Effector memory CD8-positive, alpha-beta T cell (primary cell): ENCODE measurements at places on chromosomes 1 and 21.

- no peak for DNase-seq
These were observed 346.6 kb upstream of the RUNX1 start for GRCh38 chr21:35395728-35396127.

- no peak for DNase-seq
These were observed 21.7 kb upstream of the IL12RB2 start for GRCh38 chr1:67285780-67286488.

DNA sequence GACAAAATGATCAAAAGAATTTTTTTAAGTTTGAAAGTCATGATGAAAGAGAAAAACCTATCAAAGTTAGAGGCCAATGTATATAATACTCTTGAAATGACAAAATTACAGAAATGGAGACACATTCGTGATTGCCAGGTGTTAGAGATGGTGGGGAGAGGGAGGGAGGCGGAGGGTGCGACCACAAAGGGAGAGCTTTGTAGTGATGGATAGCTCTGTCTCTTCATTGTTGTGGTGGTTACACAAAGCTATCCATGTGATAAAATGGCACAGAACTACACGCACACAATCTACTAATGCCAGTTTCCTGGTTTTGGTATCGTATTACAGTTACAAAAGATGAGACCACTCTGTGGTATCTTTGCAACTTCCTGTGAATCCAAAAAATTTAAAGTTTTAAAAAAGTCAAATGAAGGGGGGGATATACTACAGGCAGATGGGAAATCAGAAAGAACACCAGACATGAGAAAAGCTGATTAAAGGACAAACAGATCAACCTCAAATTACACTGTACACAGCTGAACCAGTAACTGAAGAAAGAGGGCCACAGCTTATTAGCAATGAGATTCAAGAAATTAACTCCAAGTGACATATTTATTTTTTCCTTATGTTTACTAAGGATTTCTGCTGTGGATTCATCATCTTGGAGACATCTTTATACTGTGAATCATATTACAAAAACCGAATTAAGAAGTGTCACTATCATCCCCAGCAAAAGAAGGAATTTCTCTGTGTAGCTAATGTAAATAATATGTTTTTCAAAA, 199.1 kb downstream of the SLC45A1 start:
- DNase-seq = no peak

DNA sequence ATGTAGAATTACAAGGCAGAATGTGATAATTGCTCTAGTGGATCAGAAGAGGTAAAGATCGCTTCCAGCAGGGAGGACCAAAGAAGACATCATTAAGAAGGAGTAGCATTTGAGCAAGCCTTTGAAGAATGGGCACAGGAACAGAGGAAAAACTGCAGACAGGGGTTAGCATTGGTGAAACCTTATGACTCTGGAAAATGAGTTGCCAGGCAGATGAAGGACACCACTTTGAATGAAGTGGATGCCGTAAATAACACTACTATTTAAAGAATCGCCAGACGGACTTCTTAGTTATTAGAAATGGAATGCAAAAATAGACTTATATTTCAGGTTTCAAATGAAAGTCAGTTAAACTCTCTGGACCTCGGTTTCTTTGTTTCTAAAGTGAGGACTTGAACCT, 727.7 kb downstream of the USP25 start:
- DNase-seq = no peak

DNA sequence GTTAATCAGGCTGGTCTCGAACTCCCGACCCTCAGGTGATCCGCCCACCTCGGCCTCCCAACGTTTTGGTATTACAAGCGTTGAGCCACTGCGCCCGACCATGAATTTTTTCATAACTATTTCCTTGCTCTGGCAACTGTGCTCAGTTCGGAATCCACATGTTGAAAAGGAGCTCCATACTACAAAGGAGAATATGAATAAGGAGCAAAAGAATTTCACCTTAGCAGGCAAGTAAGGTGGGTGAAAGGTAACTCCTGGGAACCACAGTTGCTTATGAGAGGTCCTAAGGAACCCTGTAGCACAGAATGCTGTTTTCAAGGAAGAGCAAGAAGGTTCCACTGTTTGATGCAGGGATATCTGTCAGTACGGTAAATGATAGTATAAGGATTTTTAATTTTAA, 29.9 kb upstream of the NADK start:
- no peak for DNase-seq

DNA sequence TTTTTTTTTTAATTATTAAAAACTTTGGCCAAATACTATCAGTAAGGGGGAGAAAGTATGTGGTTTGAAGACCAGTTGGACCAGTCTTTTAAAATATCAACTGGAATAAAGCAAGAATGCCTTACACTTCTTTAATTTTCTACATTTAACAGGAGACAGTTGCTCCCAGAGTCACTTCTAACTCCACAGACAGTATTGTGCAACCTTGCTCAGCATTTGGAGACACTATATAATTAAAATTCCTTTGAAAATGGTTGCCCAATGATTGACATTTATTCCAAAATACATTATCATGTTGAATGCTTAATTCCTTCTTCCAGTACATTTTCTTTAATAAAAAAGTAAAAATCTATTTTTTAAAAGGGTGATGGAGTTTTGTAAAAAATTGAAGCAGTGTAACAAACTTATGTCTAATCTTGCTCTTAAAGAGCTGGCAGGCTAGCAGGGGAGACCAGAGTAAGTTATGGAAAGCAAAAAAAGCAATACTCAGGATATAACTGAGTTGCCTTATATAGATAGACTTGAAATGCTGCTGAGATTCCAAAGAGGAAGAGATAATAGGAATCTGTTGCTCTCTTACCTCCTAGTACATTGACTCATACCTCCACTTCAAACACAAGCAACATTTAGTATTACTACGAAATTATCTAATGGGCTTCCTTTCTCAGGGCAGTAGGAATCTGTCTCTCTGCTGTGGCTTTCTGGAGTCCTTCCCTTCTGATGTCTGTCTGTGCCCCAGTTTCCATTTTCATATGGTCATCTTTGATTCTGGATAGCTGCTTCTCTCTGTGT, 69.7 kb upstream of the RGL1 start:
- DNase-seq = no peak

DNA sequence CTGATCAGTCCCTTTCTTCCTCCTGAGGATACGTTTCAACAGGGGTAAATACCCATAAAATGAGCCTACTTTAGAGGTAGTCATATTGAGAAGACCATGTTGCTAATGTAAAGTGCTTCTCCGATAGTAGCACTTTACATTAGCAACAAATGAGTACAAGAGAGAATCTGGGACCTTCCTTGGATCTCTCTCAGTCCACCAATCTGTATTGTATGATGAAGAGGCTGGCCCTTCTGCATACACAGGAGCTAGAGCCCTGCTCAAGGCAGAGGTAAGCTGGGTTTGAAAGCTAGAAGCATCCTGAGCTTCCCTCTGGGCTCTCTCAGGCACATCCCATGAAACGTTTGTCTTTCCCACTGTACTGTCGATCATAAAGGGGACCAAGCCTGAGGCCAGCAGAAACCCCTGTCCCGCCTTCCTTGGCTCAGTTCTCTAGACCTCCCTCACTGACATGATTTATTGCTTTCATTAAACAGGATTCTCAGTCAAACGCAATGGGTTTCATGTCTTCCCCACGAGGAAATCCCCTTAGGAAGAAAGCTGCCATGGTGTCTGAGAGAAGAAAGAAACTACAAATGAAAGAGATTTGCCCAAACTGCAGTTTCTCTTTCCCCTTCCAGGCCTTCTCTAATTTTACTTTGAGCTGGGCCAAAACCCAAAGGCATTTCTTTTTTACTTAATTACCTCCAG, 62.8 kb upstream of the BCAR3 start:
- DNase-seq = no peak

DNA sequence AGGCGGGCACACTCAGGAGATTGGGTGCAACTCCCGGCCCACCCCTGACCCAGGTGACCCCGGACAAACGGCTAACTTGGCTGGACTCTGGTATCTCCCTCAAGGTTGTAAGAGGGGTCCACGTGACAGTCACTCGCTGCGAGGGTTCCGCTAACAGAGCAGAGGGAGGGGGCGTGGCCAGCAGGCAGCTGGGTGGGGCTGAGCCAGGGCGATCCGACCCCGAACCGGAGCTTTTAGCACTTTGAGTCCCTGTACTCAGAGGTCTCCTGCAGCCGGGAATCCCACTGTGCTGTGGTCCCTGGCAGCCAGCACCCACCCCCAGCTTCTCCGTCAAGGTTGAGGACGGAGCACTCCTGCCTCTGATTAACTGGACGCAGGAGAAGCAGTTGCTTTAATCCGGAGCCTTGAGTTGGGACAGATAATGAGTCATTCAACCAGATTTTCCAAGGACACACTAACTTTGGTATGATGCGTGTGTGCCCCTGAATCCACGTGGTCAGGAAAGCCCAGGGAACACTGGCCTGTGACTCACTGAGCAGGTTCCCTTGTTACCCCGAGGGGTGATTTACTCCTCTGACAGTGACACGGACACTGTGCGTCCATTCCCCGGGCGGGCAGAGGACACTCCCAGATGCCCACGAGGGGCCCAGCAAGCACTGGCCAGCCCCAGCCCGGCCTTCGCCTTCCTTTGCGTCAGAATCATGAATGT, 16.8 kb downstream of the TRPM2 start:
- DNase-seq = no peak

DNA sequence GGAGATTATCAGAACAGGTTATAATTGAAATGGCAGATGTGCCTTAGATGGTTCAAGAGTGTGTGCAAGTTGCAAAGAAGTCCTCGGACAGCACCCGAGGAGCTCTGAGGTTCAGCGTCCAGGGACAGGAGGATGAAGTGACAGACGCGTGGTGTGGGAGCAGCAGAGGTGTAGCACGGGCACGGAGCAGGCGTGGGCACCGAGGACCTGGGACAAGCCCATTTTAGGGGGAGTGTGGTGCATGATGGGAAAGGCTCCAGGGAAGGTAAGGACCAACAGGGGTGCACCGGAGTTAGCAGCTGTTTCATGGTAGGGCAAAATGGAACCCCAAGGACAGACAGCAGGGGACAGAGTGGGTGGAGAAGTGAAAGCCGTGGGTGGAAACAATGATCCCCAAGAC, 56.3 kb upstream of the BACE2 start:
- no peak for DNase-seq

- no peak for DNase-seq
These were observed 1.5 kb downstream of the PAQR6 start for GRCh38 chr1:156246241-156246780.

DNA sequence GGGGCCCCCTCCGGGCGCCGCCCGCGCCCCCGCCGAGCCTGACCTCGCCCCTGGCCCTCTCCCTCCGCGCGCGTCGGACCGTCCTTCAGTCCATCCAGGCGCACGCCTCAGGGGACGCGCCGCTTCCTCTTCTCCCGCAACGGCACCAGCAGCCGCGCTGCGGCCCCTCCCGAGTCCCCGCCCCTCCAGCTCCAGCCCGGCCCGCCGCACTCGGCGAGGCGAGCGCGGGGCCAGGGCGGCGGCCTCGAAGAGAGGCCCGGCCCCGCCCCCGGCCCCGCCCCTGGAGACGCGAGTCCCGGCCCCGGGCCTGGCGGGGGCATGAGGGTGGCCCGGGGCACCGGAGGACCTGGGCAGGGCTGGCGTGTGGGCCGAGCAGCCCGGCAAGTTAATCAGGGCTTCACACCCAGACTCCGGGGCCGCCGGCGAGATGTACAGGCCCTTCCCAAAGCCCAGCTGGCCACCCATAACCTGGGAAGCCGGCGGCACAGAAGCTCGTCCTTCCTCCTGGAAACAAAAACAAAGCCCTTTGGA, at the start of gene IGSF3:
Gene IGSF3 (minus strand): TSS at position 159 of the 531 bp plus-strand sequence. CDS start 1,407 bp downstream, outside the sequence.
- DNase-seq = peak; percentile 6

GRCh38 chr1:244311784-244312532, 139.8 kb downstream of the ADSS2 start:
- no peak for DNase-seq

GRCh38 chr1:236578661-236579060, 25.7 kb downstream of the HEATR1 start:
- no peak for DNase-seq

DNA sequence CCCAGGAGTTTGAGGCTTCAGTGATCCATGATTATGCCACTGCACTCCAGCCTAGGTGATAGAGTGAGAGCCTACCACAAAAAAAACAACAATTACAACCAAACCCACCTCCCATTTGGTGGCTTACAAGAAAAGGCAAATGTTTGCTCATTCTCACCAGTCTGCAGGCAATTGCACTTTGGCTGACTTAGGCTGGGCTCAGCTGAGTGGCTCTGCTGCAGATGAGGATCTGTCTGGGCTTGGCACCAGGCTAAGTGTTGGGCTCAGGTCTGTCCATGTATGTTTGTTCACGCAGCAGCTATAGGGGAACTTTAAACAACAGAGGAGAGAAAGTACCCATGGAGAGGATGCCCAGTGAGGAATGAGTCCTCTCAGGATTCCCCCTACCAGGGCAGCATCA, 28.0 kb upstream of the COA6 start:
- DNase-seq = no peak

DNA sequence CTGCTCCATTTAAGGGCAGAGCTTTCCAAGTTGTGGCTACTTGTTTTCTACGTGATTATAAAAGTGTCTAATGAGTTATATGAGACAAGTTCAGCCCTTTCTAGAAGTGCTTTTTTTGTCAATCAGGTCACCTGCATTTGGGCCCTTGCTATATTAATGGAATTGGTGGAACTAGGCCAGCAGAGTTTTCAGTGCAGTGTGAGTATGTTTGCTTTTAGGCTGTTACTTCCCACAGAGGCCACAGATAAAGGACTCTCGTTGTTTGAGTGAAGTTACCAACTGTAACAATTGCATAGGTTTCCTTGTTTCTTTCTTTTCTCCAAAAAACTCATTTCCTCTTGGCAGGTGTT, 10.9 kb downstream of the SMAP2 start:
- no peak for DNase-seq

DNA sequence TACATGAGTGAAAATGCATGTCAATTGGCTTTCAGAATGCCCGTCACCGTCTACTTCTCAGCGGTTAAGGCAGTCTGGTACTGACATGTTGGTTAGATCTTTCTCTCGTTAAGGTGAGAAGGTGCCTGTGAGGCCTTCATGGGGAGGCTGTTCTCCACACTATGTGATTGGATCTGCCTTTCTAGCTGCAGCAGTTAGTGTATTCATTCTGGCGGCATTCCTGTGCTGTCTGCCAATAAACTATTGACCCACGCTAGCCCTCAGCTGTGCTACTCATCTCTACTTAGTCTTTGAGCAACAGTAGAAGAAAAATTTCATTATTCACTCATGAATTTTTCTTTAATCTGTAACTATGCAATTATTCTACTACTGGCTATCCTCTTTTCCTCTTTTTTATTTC, 32.0 kb downstream of the CCSAP start:
- DNase-seq = no peak

DNA sequence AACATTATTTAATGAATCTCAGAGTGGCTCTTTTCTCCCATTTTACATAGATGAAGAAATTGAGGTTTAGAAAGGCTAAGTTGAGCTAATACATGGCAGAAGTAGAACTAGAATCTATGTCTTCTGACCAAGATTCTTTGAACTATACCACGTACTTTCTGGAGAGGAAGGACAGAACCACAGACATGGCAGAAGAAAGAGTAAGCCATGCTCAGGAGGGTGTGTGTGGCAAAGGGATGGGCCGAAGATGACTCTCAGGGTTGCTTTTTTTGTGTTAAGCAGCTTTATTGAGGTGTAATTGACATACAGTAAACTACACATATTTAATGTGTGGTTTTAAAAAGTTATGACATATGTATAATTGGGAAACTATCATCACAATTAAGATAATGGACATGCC, 69.5 kb downstream of the PEX14 start:
- no peak for DNase-seq

- peak; percentile 21 for DNase-seq
These were observed 154.1 kb downstream of the TGFBR3 start for GRCh38 chr1:91731815-91732214.
